ENCODE measurements at places on chromosomes 1 and 21. TPM values are rescaled to one million over a fixed set of nuclear protein-coding genes. Genes with fewer than 3 reads are reported as not detected.

Gene BARHL2
- not detected for polyA plus RNA-seq

Gene B3GALNT2
- polyA plus RNA-seq, result 23.3 TPM

Gene CYP4Z1
- 0.43 TPM for polyA plus RNA-seq

Gene KDF1
- 7.6 TPM for polyA plus RNA-seq

Gene CDA
- 1.5 TPM for polyA plus RNA-seq

Gene AGMAT
- 0.65 TPM for polyA plus RNA-seq

Gene LCE3E
- polyA plus RNA-seq, result not detected

Measured in left lung (tissue), 14 donors.